ENCODE measurements at places on chromosomes 5 and 9. TPM values are rescaled to one million over a fixed set of nuclear protein-coding genes. Genes with fewer than 3 reads are reported as not detected.

Gene FAM221B
- total RNA-seq = not detected

Gene FSTL4
- not detected for total RNA-seq

Gene ENTREP1
- 0.13 TPM for total RNA-seq

Gene MEIKIN
- not detected for total RNA-seq

Gene STC2
- total RNA-seq = 31.2 TPM

Gene PPP2R2B
- 0.64 TPM for total RNA-seq

Gene MEF2C
- 6.4 TPM for total RNA-seq

All from A375 (cell line).